ENCODE measurements at places on chromosomes 4 and X. TPM values are rescaled to one million over a fixed set of nuclear protein-coding genes. Genes with fewer than 3 reads are reported as not detected.

The WDFY3 gene
- 127 TPM for total RNA-seq

The AFM gene
- total RNA-seq: not detected

The ABCG2 gene
- 3.7 TPM for total RNA-seq

- H3K4me1 ChIP-seq: no peaks in the 10 kb centered on the region
- H3K27me3 ChIP-seq: no peaks in the 10 kb centered on the region
- no peak overlapping the region for H3K27ac ChIP-seq
Measured at GRCh38 chr4:185435466-185435865, 9.7 kb upstream of the UFSP2 start.

DNA sequence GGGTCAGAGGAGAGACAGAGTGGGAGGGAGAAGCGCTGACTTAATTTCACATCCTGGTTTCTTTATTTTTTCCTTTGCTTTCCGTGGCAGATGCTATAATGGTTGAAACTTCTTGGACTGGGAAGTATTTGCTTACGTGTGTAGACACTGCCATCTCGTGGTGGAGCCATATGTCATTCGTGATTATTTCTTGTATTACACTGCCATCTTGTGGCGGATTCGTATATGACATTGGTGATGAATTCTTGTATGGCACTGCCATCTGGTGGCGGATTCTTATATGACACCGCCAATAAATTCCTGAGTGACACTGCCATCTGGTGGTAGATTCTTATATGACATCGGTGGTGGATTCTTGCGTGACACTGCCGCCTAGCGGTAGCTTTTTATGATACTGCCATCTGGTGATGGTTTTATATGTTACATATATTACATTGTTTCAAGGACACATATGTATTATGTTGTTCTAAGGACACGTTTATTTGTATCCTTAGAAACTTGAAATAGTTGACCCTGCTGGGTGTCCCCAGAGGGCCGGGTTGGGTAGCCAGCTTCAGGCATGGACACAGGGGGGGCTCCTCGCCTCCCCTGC, 37.3 kb upstream of the CLCN4 start:
- no peak for DNase-seq
- no peaks in the 10 kb centered on the region for H3K27me3 ChIP-seq
- H3K4me3 ChIP-seq: no peak overlapping the region
- no peaks in the 10 kb centered on the region for H3K4me1 ChIP-seq

Data from aorta (tissue), 5 donors.